Upper lobe of right lung (tissue), 1 donor: ENCODE measurements at places on chromosomes 11 and 22.

DNA sequence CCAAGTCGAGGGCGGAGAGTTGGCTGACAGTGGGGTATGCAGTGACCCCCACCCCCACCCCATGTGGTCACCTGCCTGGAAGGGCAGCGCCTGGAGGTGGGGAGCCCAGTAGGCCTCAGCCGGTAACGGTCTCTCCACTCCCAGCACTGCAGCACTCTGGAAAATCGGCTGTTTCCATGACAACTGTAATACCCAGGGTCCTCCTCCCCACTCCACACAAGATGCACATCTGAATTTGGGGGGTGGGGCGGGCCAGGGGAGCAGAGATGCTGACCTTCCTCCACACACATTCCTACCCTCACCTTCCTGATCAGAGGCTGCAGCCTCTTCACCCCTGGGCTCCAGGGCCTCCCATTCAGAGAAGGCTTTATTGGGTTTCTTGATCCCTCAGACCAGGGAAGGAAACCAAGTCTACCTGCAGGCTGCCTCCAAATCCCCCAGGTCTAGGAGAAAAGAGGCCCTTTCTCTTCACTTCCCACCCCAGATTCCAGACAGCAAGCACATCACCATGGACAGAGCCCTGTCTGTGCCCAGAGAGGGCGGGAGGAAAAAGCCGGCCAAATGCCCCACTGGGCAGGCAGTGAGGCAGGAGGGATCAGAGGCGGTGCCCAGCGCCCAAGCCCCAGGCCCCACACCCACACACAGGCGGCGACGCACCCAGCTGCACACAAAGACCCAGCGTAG lies 46.5 kb downstream of the SLC22A12 start:
- H3K36me3 ChIP-seq: no peaks in the 10 kb centered on the region
- no peak for DNase-seq

- H3K27ac ChIP-seq: no peak overlapping the region
- no peak for DNase-seq
- no peaks in the 10 kb centered on the region for H3K4me1 ChIP-seq
- H3K36me3 ChIP-seq: no peaks in the 10 kb centered on the region
Measured at GRCh38 chr11:91219535-91219934, 996.7 kb upstream of the CHORDC1 start.

- no peak for DNase-seq
- no peak overlapping the region for H3K4me3 ChIP-seq
- H3K27ac ChIP-seq: no peak overlapping the region
- H3K36me3 ChIP-seq: no peaks in the 10 kb centered on the region
Measured at GRCh38 chr11:86047275-86047991, 21.5 kb downstream of the PICALM start.

DNA sequence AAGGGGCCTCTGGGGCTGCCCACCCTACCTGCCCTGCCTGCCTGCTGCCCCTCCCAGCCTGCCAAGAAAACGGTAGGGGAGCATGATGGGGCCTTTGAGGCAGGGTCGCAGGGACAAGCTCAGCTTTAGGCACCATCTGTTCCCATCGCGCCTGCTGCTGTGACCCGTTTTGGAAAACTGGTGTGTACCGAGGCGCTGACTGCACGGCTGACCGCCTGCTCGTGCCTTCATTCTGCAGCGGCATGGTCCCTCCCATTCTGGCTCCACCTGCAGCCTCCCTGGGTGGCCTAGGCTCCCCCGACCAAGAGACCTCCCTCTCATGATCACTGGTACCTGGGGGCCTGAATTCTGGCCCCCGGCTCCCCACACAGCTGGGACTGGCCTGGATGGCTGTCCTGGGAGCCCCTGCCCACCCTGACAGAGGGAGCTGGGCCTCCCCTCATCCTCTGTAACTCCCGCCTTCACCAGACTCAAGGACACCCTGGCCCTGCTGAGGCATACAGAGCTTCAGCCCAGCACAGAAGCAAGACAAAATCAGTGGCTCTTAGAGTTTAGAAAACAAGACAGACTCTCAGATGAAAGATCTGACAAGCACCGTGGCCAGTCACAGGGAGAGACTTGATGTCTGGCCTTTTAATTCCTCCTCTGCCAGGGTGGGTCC lies 6.5 kb upstream of the MYRF start:
- no peak overlapping the region for H3K27ac ChIP-seq
- no peak for DNase-seq
- H3K27me3 ChIP-seq: no peaks in the 10 kb centered on the region
- no peaks in the 10 kb centered on the region for H3K4me1 ChIP-seq
- no peaks in the 10 kb centered on the region for H3K36me3 ChIP-seq

DNA sequence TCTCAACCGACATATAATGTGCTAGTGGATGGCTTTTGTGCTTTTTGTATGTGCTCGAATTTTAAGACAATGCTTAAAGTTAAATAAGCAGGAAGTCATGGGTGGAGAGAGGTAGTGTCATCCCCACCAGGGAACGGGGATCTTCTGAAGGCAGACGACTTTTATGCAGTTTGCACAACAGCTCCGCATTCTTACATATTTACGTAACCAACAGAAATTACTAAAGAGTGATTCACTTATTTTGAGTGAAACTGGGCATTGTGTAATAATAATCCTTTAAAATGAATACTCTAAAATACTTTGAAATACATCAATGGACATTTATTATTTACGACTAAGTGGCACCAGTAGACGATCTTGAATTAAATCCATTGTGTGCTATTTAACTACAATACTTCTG lies 305.1 kb downstream of the CNTN5 start:
- DNase-seq: no peak
- no peak overlapping the region for H3K27ac ChIP-seq
- no peaks in the 10 kb centered on the region for H3K36me3 ChIP-seq
- no peaks in the 10 kb centered on the region for H3K27me3 ChIP-seq

DNA sequence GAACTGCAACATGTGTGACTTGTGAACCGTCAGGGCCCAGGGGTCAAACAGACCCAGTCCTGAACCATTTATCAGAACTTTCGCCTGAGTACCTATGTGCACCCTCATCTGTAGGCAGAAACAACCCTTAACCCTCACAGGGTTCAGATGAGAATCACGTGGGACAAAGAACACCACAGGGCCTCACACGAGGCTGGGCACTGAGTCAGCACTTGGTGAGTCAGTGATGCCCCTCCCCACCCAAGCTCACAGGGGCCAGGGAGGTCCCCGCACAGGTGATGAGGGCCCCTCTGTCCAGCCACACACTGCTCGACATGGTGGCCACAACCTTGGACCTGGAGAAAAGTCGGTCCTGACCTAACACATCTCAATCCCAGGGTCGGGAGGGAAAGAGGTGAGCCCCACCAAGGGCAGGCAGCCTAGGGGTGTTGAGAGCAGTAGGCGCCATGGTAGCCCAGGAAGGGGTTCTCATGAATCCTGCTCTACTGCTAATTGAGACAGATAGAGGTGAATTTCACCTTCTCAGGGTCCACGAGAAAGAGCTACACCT lies 176.4 kb downstream of the SHANK2 start:
- no peak overlapping the region for H3K27ac ChIP-seq
- H3K27me3 ChIP-seq: no peaks in the 10 kb centered on the region
- no peak overlapping the region for H3K4me3 ChIP-seq
- DNase-seq: no peak
- no peaks in the 10 kb centered on the region for H3K4me1 ChIP-seq
- H3K36me3 ChIP-seq: no peaks in the 10 kb centered on the region

DNA sequence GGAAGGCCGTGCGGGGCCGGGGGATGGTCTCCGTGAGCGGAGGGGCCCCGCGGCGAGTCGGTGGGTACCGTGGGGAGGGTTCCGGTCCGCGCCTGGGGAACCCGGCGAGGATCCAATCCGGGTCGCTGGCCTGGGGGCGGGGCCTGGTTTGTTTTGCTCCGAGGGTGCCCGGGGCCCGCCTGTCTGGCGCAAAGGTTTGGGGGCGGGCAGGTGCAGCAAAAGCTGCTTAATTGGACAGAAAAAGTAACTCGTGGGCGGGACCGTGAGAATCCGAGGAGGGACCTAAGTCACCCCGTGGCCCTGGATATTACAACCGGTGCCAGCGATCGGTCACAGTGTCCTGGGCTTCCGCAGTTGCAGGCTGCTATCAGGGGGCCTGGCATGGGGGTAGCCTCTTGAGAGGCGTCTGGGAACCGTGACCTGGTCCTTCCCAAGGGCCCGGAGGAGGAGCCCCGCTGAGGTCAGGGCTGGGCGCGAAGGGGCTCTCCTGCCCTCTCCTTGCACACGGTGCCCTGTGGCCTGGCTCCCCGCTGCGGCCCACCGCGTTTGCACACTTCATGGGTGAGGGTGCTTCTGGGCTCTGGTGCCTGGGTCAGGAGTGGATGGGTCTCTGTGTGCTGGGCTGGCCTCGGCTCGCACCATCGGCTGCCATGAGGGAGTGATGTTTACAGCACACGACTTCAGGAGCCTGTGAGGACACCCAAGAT lies 1.4 kb downstream of the PNPLA2 start:
- peak overlapping the region; percentile 95 for H3K27ac ChIP-seq
- DNase-seq: peak; percentile 97
- H3K27me3 ChIP-seq: no peaks in the 10 kb centered on the region

DNA sequence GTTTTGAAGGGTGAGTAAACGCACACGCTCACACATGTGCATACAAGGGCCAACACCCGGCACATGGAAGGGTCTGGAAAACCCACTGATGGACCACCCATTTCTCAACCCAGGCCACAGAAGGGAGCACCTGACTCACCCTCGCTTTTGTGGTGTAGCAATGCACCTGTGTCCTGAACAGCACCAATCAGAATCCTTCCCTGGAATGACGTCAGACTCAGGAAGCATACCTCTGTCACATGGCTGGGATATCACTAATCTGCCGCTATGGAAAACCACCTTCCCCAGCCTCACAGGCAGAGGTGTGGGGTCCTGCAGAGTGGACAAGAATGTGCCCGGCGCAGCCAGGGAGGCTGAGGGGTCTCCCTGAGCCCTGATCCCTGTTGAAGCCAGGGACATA lies 9.0 kb upstream of the OSM start:
- no peak for DNase-seq
- no peaks in the 10 kb centered on the region for H3K27me3 ChIP-seq
- no peak overlapping the region for H3K27ac ChIP-seq
- H3K4me3 ChIP-seq: no peak overlapping the region
- H3K4me1 ChIP-seq: peaks cover 17% of the 10 kb centered on the region

GRCh38 chr22:26324150-26324549 lies 104.9 kb upstream of the ASPHD2 start:
- H3K4me1 ChIP-seq: no peaks in the 10 kb centered on the region
- DNase-seq: no peak
- peaks cover 5% of the 10 kb centered on the region for H3K27me3 ChIP-seq
- no peaks in the 10 kb centered on the region for H3K36me3 ChIP-seq
- no peak overlapping the region for H3K4me3 ChIP-seq
